ENCODE measurements at places on chromosomes 1 and 21. TPM values are rescaled to one million over a fixed set of nuclear protein-coding genes. Genes with fewer than 3 reads are reported as not detected.

The RYR2 gene
- total RNA-seq, result 3.5 TPM

The PCBP3 gene
- not detected for total RNA-seq

The FNDC5 gene
- 21.0 TPM for total RNA-seq

The FCRL4 gene
- total RNA-seq, result not detected

The CYYR1 gene
- total RNA-seq, result 0.89 TPM

The PADI1 gene
- total RNA-seq, result not detected

The DIRAS3 gene
- not detected for total RNA-seq

The MASP2 gene
- total RNA-seq, result not detected

The TP73 gene
- total RNA-seq, result 0.43 TPM

The LEFTY2 gene
- 0.18 TPM for total RNA-seq

The OR2W3 gene
- not detected for total RNA-seq

The SELENON gene
- total RNA-seq, result 1.7 TPM

The MIXL1 gene
- total RNA-seq, result not detected

The AMPD1 gene
- total RNA-seq, result not detected

The LYPD8 gene
- not detected for total RNA-seq

The AADACL3 gene
- total RNA-seq, result not detected

The RXRG gene
- total RNA-seq, result not detected

The ZNF648 gene
- not detected for total RNA-seq

The SWT1 gene
- total RNA-seq, result 35.6 TPM

The INSRR gene
- 0.29 TPM for total RNA-seq

The S100A9 gene
- total RNA-seq, result 298 TPM

The SLC26A9 gene
- total RNA-seq, result 63.0 TPM

The SAMSN1 gene
- 17.8 TPM for total RNA-seq

The TEDDM1 gene
- total RNA-seq, result not detected

The HSD3B2 gene
- total RNA-seq, result 1.8 TPM

The RUNX3 gene
- total RNA-seq, result 0.29 TPM

The KCNE2 gene
- total RNA-seq, result not detected
